ENCODE measurements at places on chromosomes 1 and 21. TPM values are rescaled to one million over a fixed set of nuclear protein-coding genes. Genes with fewer than 3 reads are reported as not detected.

SERPINC1 gene
- not detected for total RNA-seq

ZNF648 gene
- total RNA-seq: not detected

GRCh38 chr1:173050865-173051264 is at the start of gene TNFSF18:
Gene TNFSF18, minus strand, starts transcription at chr1:173050941. Its CDS starts 45 bp downstream, at chr1:173050896.
- no peaks in the 10 kb centered on the region for H3K4me1 ChIP-seq
- H3K4me3 ChIP-seq: no peak within 1 kb of the TSS
- no peak for DNase-seq
- no peak within 1 kb of the TSS for H3K27ac ChIP-seq
- no peaks in the 10 kb centered on the region for H3K27me3 ChIP-seq

DNA sequence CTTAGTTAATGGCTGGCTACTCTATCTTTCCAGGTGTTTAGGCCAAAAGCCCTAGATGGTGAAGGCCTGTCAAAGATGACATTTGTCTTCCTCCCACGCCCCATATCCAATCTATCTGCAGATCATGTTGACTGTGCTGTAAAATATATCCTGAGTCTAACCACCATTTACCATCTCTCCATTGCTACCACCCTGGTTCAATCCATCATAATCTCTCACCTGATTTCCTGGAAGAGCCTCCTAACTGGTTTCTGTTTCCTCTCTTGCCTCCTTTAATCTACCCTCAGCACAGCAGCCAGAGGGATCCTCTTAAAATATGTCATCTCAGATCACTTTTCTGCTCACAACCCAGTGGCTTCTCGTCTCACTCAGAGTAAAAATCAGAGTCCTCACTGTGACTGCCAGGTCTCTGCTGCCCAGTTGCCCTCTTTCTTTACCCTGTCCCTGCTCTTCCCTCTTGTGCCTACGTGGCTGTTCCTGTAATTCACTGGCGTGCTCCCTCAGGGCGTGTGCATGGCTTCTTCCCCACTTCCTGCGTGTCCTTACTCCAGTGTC is 17.8 kb downstream of the TMEM50A start:
- H3K36me3 ChIP-seq: no peaks in the 10 kb centered on the region
- H3K4me3 ChIP-seq: no peak overlapping the region
- H3K27me3 ChIP-seq: no peaks in the 10 kb centered on the region

- H3K27me3 ChIP-seq: no peaks in the 10 kb centered on the region
- H3K27ac ChIP-seq: no peak overlapping the region
- H3K36me3 ChIP-seq: no peaks in the 10 kb centered on the region
- no peaks in the 10 kb centered on the region for H3K4me1 ChIP-seq
- no peak for DNase-seq
- H3K4me3 ChIP-seq: no peak overlapping the region
Measured at GRCh38 chr1:109438798-109439297, 12.6 kb upstream of the PSMA5 start.

DNA sequence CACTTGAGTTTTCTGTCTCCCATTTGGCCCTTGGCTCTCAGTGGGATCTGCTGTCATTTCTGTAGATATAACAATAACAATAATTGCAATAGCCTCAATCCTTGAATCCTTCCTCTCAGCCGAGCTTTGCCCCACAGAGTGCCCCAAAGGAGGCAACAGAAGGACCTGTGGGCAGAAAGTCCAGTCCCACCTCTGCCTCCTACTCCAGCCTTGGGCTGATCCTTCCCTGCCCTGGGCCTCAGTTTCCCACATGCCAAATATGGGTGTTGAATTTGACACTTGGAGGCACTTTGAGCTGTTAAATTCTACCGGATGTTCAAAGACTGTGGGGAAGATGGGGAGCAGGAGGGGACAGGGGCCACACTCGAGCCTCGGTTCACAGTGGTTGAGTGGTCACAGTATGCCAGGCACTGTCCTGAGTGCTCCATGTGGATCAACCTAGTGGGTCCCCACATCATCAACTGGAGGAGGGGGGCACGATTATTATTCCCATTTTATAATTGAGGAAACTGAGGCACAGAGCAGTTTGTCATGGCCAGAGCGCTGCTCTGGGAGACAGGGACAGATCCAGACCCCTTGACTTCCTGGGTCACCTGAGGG is 307.1 kb downstream of the MATN1 start:
- H3K4me1 ChIP-seq: no peaks in the 10 kb centered on the region
- peak; percentile 7 for DNase-seq
- no peaks in the 10 kb centered on the region for H3K36me3 ChIP-seq
- H3K4me3 ChIP-seq: no peak overlapping the region

DNA sequence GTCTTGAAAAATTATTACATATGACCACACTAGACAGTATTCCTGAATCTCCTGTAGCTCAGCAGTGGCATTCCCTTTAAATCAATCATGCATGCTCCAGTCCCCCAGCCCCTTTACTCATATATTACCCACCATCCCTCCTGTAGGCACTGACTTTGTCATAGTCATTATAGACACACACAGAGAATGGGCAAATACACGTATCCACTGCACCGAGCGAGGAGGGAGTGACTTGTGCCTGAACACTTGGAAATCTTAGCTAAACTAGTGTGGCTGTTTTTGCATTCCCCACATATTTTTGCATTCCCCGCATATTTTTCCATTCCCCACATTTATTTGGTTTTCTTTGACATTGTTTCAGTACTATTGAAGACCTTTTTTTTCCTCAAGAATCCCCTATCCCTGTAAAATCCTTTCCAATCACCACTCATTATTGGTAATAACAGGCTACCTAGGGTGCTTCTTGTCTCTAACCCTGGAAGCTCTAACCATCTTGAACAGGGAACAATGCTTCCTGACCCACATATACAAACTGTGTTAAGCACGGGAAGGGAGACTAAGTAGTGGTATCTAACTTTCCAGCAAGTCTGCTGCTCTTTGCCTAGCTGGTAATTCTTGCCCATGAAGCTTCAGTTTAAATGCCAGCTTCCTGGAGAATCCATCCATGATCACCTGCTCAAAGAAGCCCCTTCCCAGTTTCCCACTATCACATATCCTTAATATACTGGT is 534.4 kb upstream of the CAMK1G start:
- no peak overlapping the region for H3K4me3 ChIP-seq
- DNase-seq: no peak
- H3K27me3 ChIP-seq: no peaks in the 10 kb centered on the region
- no peak overlapping the region for H3K27ac ChIP-seq
- no peaks in the 10 kb centered on the region for H3K36me3 ChIP-seq
